ENCODE measurements at places on chromosomes 7 and 10. TPM values are rescaled to one million over a fixed set of nuclear protein-coding genes. Genes with fewer than 3 reads are reported as not detected.
A peak's percentile ranks its signal among the peaks of the same experiment; 100 is the strongest.

DNA sequence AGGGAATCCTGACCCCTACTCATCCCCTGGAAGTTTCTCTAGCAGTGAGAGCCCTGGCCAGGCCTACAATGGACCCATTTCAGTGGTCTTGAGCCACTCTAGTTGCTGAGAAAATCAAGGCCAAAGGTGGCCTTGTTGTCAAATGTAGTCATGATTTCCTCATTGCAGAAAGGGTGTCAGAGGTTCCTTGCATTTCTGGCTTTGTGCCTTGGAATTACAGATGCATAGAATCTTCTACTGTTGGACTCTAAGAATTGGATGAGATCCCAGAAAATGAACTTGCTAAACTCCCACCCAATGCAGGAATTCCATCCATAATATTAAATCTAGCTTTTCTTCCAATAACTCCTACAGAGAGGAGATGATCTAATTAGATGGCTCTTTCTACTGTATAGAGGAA lies 12.2 kb downstream of the CPA2 start:
- H3K27ac ChIP-seq = no peak overlapping the region
- DNase-seq = peak; percentile 70

The ATP5F1C gene
- total RNA-seq = 419 TPM

DNA sequence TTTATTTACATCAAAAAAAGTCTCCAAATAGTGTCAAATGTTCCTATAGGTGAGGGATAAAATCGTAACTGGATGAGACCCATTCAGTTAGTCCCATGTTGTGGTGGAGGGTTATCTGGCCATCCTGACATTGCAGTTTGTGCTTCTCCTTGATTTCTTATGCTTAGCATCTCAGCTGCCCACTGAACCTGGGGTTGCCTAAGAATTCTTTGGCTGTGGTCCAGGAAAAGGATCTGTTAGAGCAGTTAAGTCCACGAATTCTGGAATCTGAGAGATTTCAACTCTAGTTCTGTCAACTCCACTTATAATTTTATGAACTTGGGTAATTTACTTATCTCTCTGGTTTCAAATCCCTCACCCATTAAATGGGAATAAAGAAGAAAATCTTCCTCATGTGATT lies 1673.4 kb downstream of the REEP3 start:
- no peak overlapping the region for H3K4me3 ChIP-seq
- no peaks in the 10 kb centered on the region for H3K4me1 ChIP-seq
- H3K27ac ChIP-seq = no peak overlapping the region
- H3K36me3 ChIP-seq = no peaks in the 10 kb centered on the region

DNA sequence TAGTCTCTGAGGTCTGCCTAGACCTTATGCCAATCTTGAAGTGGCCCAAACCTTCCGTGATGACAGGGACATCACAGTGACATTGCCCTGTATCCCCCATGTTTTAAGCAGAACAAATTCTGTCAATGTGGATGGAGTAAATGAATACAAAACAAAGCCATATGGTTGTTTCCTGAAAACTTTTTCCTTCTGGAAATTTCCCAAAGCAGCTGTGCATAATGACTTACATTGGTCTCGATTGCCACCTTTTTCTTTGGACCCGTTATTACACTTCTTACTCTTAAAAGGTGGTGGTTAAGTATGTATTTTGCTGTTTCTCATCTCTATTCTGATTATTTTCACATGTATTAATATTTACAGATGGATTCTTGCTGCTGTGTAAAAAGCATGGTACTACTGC lies 411.2 kb upstream of the KLF6 start:
- no peak overlapping the region for H3K4me3 ChIP-seq
- H3K4me1 ChIP-seq = no peaks in the 10 kb centered on the region
- no peak overlapping the region for H3K27ac ChIP-seq
- no peak for DNase-seq
- no peaks in the 10 kb centered on the region for H3K27me3 ChIP-seq
- no peaks in the 10 kb centered on the region for H3K36me3 ChIP-seq

The JMJD1C gene
- 68.2 TPM for total RNA-seq

The TRIM74 gene
- 0.31 TPM for total RNA-seq

DNA sequence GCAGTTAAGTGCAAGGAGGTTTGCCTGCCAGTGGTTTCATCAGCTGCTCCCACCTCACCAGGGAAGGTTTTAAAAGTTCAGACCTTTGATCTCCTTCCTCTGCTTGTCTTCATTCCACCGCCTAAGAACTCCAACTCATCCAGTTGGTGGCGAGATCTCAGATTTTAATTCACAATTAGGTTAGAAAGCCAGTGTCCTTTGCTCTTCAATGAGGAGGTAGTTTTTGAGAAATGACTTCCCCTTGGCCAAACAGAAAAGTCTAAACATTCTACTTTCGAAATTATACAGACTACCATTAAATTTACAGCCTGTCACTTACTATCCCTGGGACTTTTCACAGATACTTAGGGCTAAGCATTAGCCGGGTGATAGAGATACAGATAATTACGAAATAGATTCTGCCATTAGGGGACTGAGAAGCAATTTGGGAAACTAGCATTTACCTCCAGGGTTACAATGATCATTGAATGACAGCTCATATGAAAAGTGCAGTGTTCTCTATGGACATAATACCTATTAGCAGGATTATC lies 513.4 kb upstream of the GHITM start:
- no peak overlapping the region for H3K4me3 ChIP-seq
- no peaks in the 10 kb centered on the region for H3K27me3 ChIP-seq
- DNase-seq = no peak
- H3K4me1 ChIP-seq = no peaks in the 10 kb centered on the region
- H3K36me3 ChIP-seq = no peaks in the 10 kb centered on the region

GRCh38 chr7:136594739-136595144 lies 273.7 kb upstream of the CHRM2 start:
- no peak overlapping the region for H3K4me3 ChIP-seq
- DNase-seq = no peak
- no peaks in the 10 kb centered on the region for H3K36me3 ChIP-seq
- no peak overlapping the region for H3K27ac ChIP-seq

DNA sequence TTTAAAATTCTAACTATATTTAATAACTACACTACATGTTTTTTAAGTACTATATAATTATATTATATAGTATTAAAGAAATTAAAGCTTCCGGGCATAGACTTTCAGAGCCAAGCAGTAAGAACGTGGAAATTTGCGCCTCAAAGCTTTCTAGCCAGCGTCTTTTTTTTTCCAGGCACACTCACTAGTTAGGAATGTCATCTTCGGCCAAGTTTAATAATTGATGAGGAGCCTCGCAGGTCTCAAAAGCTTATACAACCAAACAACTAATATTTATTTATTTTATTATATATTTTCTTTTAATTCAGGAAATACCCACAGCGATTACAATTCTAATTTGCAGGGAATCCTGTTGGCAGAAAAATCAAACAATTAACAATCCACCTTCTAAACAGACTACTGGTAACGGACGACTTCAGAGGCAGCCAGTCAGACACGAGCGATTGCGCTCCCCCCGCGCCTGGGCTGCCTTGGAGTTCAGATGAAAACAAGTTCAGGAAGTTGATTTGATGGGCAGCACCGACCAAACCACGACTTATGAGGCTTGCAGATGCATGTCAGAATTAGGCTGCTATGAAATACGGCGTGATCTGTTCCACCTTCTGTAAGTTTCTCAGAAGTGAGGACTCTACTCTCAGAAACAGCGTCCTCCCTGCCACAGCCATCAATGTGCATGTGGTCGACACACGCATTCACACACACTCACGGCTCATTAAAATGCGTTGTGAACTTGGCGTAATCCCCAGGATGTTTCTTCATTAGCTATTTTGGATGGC lies 431.8 kb upstream of the MGMT start:
- H3K27me3 ChIP-seq = no peaks in the 10 kb centered on the region
- DNase-seq = peak; percentile 94
- H3K36me3 ChIP-seq = no peaks in the 10 kb centered on the region
- H3K27ac ChIP-seq = peak overlapping the region; percentile 92

The SAMD9 gene
- 1.7 TPM for total RNA-seq

DNA sequence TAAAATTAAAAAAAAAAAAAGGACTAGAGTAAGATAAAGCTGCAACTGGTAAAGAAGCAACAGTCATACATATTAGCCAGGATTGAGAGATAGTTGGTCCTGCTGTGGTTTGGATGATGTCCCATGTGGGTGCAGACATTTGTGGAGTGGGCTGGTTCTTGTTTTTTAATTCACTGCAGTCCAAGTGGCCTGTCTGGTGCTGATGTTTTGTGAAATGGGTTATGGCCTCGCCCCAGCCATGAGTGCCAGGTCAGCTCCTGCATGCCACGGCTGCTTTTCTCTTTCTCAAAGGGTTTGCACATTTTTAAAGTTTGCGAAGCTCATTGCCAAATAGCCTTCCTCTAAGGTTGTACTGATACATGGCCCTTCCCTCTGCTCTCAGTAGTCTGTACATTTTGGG lies 14.1 kb upstream of the BTBD16 start:
- no peak overlapping the region for H3K27ac ChIP-seq
- H3K27me3 ChIP-seq = peaks cover 4% of the 10 kb centered on the region
- H3K4me3 ChIP-seq = no peak overlapping the region

GRCh38 chr7:110095372-110096052 lies 995.4 kb upstream of the LRRN3 start:
- H3K36me3 ChIP-seq = no peaks in the 10 kb centered on the region
- H3K27ac ChIP-seq = no peak overlapping the region
- H3K4me3 ChIP-seq = no peak overlapping the region
- no peaks in the 10 kb centered on the region for H3K27me3 ChIP-seq

GRCh38 chr7:10913457-10913856 lies 60.2 kb upstream of the PHF14 start:
- H3K27me3 ChIP-seq = no peaks in the 10 kb centered on the region
- H3K27ac ChIP-seq = no peak overlapping the region
- no peak overlapping the region for H3K4me3 ChIP-seq

DNA sequence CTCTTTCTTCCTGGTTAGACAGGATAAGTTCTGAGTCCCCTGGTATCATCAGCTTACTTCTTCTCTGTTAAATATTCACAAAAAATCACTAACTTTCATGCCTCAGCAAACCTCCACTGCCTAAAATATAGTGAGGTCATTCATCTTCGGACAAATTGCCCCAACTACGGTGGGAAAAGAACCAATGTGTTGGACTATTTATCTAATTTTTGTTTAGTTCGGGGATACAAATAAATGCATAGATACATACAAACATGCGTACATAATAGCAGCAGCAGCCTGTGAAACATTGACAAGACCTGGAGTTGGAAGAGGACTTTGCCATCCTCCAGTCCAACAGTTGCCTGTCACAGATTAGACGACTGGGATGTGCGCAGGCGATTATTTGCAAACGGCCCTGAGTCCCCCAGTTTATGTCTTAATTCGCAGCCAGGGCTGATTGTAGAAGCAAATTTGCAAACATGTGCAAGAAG lies 51.5 kb downstream of the EGFR start:
- H3K27me3 ChIP-seq = no peaks in the 10 kb centered on the region
- DNase-seq = no peak
- H3K4me1 ChIP-seq = peaks cover 10% of the 10 kb centered on the region
- no peak overlapping the region for H3K4me3 ChIP-seq

- no peaks in the 10 kb centered on the region for H3K36me3 ChIP-seq
- H3K4me1 ChIP-seq = no peaks in the 10 kb centered on the region
- no peak for DNase-seq
- H3K27ac ChIP-seq = no peak overlapping the region
- H3K4me3 ChIP-seq = no peak overlapping the region
- peaks cover 10% of the 10 kb centered on the region for H3K27me3 ChIP-seq
Measured at GRCh38 chr7:2956526-2957368, 86.9 kb downstream of the CARD11 start.

DNA sequence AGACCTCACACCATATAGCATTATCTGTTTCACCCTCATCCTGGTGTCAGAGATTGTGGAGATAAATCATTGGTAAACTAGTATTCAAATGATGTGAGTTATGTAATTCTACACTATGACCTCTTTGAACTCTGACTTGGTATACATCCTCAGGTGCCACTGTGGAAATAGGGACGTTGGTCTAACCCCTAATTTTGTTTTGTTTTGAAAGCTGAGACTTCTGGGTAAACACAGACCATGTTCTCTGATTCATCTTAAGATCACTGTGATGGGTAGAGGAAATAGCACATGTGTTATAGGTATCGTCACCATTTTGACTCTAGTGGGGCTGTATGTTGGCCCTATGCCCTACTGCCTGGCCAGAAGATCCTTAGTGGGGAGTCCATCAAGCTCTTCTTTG lies 241.6 kb downstream of the CCDC7 start:
- no peaks in the 10 kb centered on the region for H3K36me3 ChIP-seq
- H3K4me3 ChIP-seq = no peak overlapping the region
- H3K4me1 ChIP-seq = peaks cover 14% of the 10 kb centered on the region
- H3K27ac ChIP-seq = no peak overlapping the region
- DNase-seq = no peak
- H3K27me3 ChIP-seq = no peaks in the 10 kb centered on the region

The MYL7 gene
- total RNA-seq = not detected

The HOXA11 gene
- not detected for total RNA-seq

GRCh38 chr10:5293691-5294550 lies 70.8 kb upstream of the UCN3 start:
- DNase-seq = peak; percentile 71
- no peaks in the 10 kb centered on the region for H3K36me3 ChIP-seq
- peak overlapping the region; percentile 52 for H3K27ac ChIP-seq
- H3K4me1 ChIP-seq = peaks cover 37% of the 10 kb centered on the region

DNA sequence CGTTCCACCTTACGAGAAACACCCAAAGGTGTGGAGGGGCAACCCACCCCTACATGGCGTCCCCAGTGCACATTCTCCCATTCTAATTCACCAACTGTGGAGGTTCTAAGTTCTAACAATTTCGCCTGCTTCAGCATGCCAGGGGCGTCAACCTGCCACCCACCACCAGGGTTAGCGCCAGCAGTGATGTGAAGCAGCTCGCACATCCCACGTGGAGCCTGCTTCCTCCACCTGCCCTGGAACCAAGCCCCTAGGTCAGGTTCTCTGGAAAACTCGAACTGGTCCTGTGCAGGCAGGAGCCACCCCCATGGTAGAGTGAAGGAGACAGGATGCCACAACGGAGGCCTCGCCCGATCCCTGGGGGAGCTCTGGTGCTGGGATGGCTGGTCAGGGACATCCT lies 33.3 kb upstream of the FXYD4 start:
- H3K27me3 ChIP-seq = no peaks in the 10 kb centered on the region
- no peak overlapping the region for H3K4me3 ChIP-seq
- no peaks in the 10 kb centered on the region for H3K36me3 ChIP-seq

- DNase-seq = no peak
- no peaks in the 10 kb centered on the region for H3K4me1 ChIP-seq
- H3K36me3 ChIP-seq = no peaks in the 10 kb centered on the region
- H3K27ac ChIP-seq = no peak overlapping the region
- no peaks in the 10 kb centered on the region for H3K27me3 ChIP-seq
- H3K4me3 ChIP-seq = no peak overlapping the region
Measured at GRCh38 chr7:75704928-75705327, 33.8 kb downstream of the HIP1 start.

- no peak overlapping the region for H3K27ac ChIP-seq
- no peak overlapping the region for H3K4me3 ChIP-seq
- no peak for DNase-seq
- peaks cover 37% of the 10 kb centered on the region for H3K36me3 ChIP-seq
- no peaks in the 10 kb centered on the region for H3K27me3 ChIP-seq
Measured at GRCh38 chr10:97372233-97372875, 28.8 kb downstream of the RRP12 start.

The MXI1 gene
- total RNA-seq = 21.1 TPM

- no peaks in the 10 kb centered on the region for H3K27me3 ChIP-seq
- H3K4me1 ChIP-seq = no peaks in the 10 kb centered on the region
- no peak for DNase-seq
- H3K36me3 ChIP-seq = peaks cover under 1% of the 10 kb centered on the region
Measured at GRCh38 chr10:13117841-13118783, 18.1 kb downstream of the OPTN start.

Data from A673 (cell line).